ENCODE measurements at places on chromosomes 4 and X.

GRCh38 chr4:76540486-76540885 lies 105.5 kb downstream of the SHROOM3 start:
- no peak for DNase-seq

DNA sequence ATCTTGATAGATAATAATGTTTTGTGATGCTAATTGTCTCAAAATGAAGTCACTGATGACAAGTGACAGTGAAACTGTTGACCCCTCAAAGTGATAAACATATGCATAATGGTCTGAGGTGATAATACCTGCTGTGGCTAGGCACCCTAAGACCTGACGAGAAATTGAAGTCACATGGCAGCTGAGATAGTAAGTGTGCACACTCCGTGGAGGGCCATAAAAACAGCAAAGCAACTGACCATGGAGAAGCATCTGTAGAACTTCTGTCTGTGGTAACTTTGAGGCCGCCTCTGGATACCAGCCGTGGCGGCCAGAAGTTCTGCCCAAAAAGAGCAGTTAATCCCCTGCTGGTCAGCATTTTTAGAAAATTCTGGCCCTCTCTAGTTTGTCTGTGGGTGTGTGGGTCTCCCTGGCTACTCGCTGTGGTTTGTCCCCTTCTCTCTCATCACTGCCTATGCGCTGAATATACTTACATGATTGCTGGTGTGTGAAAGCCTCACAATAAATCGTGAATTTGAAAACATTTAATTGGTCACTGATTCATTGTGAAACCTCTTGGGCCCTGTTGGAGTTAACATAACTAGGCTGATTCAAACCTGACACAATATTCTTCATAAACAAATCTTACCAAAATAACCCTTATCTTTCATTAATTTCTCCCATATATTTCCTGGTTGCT lies 50.6 kb downstream of the CCDC149 start:
- no peak for DNase-seq

DNA sequence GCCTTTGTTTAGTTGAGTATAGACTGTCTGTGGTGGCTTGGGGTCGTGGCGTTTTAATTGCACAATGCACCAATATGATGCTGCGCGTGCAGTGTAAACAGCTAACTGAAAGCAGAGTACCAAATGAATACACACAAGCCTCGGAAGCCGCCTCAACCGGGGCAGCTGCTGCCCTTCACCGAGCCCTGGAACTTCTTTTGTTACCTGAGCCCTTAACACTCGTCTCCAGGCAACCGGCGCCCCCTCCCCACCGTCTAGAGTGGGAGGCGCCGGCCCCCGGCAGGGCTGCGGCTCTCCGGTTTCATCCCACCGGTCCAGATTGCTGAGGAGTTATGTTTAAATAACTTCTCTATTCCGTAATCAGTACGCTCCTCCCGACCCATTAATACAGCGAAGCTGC lies 173.2 kb upstream of the TBL1X start:
- DNase-seq = no peak

DNA sequence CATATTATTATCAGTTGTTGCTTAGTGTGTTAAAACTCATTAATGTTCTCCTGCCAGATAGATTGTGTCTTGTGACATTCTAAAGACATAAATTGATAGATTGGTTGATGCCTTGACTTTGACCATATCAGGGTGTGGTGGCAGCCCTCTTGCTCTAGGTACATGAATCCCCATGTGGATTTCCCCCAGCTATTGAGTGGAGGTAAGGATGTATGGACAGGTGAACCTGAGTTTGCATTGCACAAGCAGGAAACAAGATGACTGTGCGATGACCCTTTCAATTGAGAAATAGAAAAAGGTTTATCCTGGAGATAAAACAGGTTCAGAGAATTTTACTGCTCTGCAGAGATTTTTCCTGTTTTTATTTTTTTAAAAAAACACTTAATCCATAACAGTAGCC lies 619.2 kb downstream of the SPRY1 start:
- DNase-seq = no peak

GRCh38 chr4:118904935-118905334 lies 16.3 kb downstream of the SYNPO2 start:
- no peak for DNase-seq

DNA sequence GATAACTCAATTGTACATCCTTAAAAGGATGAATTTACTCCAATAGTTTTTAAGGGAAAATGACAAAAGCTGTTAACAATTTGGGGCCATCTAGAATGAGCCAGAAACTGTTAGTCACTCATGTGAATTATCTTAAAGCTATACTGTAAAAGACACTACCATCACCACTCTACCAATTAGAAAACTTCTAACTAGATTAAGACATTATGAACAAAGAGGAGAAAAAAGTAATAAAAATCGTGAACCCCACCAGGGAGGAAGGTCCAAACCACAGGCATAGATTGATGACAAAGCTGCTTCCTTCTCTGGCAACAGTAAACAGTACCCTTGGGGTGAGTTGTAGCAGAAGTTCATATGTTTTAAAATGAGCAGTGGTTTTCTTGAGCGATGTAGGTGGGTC lies 106.1 kb downstream of the PDGFC start:
- DNase-seq = no peak

- no peak for DNase-seq
These were observed 285.0 kb downstream of the CHIC1 start for GRCh38 chrX:73847991-73848390.

All from stimulated activated CD8-positive, alpha-beta memory T cell treated with anti-CD3 and anti-CD28 coated beads, Interleukin-4, amount 100 ng/mL, for 4 hours (primary cell).